ENCODE measurements at places on chromosomes 7 and 10.

DNA sequence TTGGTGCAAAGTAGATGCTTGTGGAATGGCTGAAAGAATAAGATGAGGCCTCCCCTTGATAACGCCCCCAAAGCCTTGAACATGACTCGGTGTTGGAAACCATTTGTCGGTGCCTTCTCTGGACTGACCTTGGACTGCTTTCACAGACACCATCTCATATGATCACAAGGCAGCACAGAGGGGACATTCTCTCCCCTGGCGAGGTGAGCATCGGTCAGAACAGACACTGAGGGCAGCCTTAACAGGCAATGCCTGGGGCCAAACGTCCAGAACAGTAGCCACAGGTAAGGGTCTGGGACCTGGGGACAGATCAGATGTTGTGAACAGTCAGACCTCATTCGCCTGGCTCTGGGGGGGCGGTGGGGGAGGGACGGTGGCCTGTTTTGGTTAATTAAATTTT is 2.8 kb upstream of the TRRAP start:
- no peak for DNase-seq

GRCh38 chr10:9172276-9172675 is 1117.8 kb downstream of the GATA3 start:
- no peak for DNase-seq

GRCh38 chr7:101676062-101676598 is 47.0 kb upstream of the MYL10 start:
- no peak for DNase-seq

DNA sequence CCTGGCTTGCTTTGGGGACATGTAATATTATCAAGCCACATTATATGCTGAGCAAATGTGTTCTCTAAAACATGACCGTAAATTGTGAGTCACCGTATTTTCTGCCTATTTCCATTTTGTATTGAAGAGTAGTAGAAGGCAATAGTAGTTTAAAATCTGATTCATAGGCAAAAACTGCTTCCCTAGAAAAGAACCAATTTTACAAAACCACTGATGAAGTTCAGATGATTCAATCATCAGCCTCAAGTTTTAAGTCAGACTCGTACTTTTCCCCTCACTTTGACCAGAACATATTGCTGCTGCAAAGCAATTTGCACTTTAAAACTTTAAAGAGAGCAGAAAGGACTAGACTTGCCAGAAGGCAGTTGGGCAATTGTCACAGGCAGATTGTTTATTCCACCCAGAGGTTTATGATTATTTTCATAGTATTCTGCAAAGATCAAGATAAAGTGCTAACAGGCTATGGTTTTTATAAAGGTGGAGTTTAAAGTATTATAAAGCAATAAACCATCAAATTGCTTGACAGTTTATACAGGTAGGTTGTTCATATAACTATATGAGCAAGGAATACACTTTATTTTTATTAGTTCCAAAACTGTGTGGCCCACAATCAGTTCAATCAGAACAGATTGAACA is 168.2 kb downstream of the ETV1 start:
- no peak for DNase-seq

- DNase-seq = no peak
Observed at GRCh38 chr7:90836937-90837336, 240.8 kb downstream of the CDK14 start.

DNA sequence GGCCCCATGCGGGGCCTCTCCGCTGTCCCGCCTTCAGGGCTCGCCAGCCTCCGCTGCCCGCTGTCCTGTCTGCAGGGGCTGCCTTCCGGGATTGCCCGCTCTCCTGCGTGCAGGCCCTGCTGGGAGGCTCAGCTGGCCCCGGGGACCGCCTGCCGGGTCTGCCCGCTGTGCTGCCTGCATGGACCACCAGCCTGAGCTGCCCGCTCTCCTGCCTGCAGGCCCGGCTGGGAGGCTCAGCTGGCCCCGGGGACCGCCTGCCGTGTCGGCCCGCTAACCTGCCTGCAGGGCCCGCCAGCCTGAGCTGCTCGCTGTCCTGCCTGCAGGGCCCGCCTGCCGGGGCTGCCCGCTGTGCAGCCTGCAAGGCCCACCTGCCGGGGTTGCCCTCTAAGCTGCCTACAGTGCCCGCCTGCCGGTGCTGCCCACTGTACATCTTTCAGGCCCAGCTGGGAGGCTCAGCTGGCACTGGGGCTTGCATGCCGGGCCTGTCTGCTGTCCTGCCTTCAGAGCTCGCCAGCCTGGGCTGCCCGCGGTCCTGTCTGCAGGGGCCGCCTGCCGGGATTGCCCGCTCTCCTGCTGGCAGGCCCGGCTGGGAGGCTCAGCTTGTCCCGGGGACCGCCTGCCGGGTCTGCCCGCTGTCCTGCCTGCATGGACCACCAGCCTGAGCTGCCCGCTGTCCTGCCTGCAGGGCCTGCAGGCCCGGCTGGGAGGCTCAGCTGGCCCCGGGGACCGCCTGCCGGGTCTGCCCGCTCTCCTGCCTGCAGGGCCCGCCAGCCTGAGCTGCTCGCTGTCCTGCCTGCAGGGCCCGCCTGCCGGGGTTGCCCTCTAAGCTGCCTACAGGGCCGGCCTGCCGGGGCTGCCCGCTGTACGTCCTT is 165.1 kb downstream of the GLRX3 start:
- no peak for DNase-seq

GRCh38 chr10:131841661-131842139 is 59.1 kb upstream of the PPP2R2D start:
- no peak for DNase-seq

GRCh38 chr7:139731802-139732470 is 45.9 kb downstream of the HIPK2 start:
- DNase-seq = no peak

DNA sequence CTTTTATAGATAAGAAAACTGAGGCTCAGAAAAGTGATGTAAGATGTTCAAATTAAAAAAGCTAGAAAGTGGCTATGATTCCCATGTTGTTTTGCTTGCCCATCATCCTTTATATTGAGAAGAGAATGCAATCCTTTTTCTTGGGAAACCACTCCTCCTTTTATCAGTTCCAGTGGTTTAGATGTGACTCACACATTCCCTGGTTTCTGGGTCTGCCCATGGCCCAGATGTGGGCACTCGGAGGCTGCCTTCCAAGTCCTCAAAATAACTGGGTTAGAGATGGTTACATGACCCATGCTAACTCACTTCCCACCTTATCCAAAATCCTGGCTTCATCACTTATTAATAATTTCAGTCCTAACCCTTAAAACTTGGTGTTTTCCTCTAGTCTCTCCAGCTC is 550.0 kb downstream of the MDFIC start:
- no peak for DNase-seq

Data from stimulated activated CD8-positive, alpha-beta memory T cell treated with anti-CD3 and anti-CD28 coated beads, Interleukin-4, amount 100 ng/mL, for 1 hour (primary cell).